ENCODE measurements at places on chromosomes 13 and 19.

DNA sequence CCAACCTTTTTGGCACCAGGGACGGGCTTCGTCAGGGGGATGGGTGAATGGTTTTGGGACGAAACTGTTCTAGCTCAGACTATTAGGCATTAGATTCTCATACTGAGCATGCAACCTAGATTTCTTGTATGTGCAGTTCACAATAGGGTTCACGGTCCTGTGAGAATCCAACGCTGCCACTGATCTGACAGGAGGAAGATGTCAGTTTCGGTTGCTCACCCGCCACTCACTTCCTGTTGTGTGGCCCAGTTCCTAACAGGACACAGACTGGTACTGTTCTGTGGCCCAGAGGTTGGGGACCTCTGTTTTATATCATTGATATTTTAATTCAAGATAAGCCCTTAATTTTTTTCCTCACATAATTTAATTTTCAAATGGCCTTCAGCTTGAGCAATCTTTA is 26.7 kb upstream of the TDRD3 start:
- no peak for DNase-seq

- DNase-seq = peak; percentile 33
Measured at GRCh38 chr19:13615890-13616289, 109.6 kb upstream of the CACNA1A start.

- DNase-seq = no peak
Measured at GRCh38 chr13:96824140-96824539, 170.1 kb downstream of the OXGR1 start.

GRCh38 chr13:26785838-26786630 is 25.4 kb upstream of the GPR12 start:
- peak; percentile 52 for DNase-seq

- DNase-seq = no peak
Measured at GRCh38 chr19:55112777-55113569, 4.5 kb downstream of the PPP1R12C start.

- DNase-seq = no peak
Measured at GRCh38 chr13:48138270-48138669, 43.4 kb upstream of the MED4 start.

GRCh38 chr19:46718157-46718933 is 1.4 kb upstream of the PRKD2 start:
- DNase-seq = peak; percentile 12

DNA sequence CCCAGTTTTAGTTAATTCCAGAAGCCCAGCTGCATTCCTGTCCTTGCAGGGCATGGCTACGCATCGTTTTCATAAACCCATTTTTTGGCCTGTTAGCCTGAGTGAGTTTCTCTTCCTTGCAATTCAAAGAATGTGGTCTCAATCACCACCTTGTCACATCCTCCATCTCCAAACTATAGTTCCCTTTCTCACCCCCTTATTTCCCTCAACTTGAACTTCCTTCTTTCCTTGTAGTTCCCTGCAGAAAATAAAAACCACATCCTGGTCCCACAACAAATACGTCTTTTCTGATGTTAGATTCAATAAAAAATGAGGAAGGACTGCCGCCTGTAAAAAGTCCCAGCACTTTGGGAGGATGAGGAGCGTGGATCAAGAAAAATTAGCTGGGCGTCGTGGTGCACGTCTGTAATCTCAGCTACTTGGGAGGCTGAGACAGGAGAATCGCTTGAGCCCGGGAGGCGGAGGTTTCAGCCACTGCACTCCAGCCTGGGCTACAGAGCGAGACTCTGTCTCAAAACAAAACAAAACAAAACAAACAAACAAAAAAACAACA is 13.2 kb downstream of the ADGRE3 start:
- DNase-seq = no peak

DNA sequence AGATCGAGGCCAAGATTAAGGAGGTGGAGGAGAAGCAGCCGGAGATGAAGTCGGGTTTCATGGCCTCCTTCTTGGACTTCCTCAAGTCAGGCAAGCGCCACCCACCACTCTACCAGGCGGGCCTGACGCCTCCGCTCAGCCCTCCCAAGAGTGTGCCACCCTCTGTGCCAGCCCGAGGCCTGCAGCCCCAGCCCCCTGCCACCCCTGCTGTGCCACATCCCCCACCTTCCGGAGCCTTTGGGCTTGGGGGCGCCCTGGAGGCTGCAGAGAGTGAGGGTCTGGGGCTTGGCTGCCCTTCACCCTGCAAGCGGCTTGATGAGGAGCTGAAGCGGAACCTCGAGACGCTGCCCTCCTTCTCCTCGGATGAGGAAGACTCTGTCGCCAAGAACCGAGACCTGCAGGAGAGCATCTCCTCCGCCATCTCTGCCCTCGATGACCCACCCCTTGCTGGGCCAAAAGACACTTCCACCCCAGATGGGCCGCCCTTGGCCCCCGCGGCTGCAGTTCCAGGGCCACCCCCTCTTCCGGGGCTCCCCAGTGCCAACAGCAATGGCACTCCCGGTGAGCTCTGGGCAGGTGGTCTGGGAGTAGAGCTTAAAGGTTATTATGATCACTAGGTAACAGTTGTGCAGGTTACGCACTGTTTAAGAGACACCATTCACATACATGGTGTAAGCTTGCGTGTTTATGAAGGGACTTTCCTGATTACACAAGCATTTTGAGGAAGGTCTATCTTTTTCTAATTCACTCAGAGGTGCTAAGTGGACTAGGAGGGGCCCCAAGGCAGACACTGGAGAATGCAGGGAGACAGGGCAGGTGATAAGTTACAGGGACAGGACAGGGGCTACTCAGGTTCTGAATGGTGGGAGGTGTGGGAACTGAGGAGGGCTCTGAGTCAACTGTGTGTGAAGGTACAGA is 8.7 kb downstream of the PRR12 start:
- DNase-seq = no peak

GRCh38 chr19:10214784-10215183 is 16.3 kb downstream of the S1PR2 start:
- DNase-seq = no peak

GRCh38 chr13:20369886-20370361 is 137.8 kb upstream of the GJB6 start:
- DNase-seq = no peak

DNA sequence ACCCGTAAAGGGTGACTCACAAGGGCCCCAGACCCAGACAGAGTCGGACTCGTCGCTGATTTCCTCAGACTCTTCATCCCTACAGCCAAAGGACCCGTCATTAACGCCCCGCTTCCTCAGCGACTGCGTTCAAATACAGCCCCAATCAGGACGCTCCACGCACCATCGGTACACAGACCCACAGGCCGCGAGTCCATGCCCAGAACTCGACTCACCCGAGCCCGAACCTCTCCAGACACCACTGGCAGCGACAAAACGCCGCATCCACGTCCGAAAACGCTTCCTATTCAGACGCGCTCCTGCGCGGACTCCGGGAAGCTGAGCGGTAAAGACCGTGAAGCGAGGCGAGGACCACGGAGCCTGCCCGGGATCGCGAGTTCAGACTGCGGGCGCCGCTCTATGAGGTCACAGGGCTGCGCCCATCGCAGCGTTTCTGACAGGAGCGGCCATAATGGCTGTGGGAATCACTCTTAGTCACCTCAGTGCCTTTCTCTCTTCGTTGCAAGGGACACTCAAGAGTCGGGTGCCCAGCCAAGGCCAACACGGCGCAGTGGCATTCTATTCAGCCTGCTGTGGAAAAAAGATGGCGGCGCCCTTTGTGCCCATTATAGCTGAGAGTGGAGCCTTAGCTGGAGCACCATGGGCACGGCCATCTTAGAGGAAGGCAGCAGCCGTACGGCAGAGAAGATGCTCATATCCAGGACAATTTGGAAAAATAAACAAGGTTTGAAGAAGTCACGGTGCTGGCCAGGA is at the start of gene ZNF614:
Gene ZNF614, minus strand, starts transcription at position 353 of the 753 bp plus-strand sequence. CDS start 2,634 bp downstream, outside the sequence.
- peak; percentile 94 for DNase-seq

GRCh38 chr19:722553-723101 is 13.9 kb downstream of the PALM start:
- DNase-seq = no peak

GRCh38 chr13:101576977-101577376 is 124.5 kb downstream of the ITGBL1 start:
- DNase-seq = peak; percentile 50

- no peak for DNase-seq
Measured at GRCh38 chr13:26708007-26708297, 52.6 kb downstream of the GPR12 start.

- no peak for DNase-seq
Measured at GRCh38 chr19:31666126-31666525, 316.9 kb upstream of the TSHZ3 start.

DNA sequence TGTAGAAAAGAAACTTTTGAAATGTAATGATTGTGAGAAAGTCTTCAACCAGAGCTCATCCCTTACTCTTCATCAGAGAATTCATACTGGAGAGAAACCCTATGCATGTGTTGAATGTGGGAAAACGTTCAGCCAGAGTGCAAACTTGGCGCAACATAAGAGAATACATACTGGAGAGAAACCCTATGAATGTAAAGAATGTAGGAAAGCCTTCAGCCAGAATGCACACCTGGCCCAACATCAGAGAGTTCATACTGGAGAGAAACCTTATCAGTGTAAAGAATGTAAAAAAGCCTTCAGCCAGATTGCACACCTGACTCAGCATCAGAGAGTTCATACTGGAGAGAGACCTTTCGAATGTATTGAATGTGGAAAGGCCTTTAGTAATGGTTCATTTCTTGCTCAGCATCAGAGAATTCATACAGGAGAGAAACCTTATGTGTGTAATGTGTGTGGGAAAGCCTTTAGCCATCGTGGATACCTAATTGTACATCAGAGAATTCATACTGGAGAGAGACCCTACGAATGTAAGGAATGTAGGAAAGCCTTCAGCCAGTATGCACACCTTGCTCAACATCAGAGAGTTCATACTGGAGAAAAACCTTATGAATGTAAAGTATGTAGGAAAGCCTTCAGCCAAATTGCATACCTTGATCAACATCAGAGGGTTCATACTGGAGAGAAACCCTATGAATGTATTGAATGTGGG is 19.3 kb downstream of the ZNF583 start:
- DNase-seq = no peak

GRCh38 chr19:4007836-4008539 is 452 bp downstream of the PIAS4 start:
- DNase-seq = peak; percentile 41

DNA sequence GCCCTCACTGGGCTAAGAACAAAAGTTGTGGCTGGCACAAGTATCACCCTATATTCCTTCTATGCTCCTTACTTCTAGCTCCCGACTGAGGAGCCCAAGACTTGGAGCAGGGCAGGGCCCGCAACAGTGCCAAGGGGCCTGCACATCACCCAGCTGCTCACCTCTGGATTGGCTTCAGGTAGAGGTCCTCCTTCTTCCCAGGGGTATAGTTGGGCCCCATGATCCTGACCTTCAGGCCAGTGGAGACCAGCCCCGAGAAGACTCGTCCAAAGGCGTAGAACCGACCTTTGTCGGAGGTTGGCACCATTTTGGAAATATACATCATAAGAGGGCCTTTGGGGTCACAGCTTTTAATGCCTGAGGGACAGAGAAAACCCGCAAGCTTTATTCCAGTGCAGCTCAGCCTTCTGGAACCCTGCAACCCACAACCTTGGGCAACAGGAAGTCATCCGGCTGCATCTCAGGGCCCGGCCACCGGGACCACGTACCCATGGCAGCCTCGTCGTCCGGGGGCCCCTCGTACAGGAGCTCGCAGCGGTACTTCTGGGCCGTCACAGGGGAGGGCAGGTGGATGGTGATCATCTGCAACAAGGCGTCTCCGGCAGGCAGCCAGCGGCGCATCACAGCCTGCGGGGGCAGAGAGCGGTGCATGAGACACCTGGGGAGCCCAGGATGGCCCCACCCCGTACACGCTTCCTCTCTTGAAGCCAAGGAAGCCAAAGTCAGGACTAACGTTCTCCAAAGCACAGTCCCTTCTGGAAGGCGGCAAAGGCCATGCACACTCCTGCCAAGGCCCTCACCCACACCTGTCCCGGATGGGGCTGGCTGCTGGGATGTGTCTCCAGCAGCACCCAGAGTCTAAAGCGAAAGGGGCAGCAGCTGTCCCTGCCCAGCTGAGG is 4.7 kb downstream of the EEF2 start:
- DNase-seq = no peak

DNA sequence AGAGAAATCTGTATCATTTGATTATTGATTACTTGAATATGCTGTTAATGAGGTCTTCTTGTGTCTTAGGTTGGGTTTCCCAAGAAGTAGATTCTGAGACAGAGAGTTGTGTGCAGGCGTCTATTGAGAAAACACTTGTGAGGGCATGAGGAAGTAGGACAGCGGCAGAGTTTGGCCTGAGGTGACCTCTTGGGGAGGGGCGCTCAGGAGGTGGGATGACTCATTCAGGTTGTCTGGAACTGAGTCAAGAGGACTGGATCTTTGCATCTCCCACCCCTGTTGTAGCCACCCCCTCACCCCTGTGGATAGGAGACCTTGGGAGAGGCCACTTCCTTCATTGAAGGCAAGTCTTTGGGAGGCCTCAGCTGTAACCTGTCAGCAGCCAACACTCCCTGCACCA is 35.2 kb upstream of the WDFY2 start:
- DNase-seq = no peak

GRCh38 chr19:13036366-13036976 is 41.2 kb downstream of the NFIX start:
- peak; percentile 94 for DNase-seq

DNA sequence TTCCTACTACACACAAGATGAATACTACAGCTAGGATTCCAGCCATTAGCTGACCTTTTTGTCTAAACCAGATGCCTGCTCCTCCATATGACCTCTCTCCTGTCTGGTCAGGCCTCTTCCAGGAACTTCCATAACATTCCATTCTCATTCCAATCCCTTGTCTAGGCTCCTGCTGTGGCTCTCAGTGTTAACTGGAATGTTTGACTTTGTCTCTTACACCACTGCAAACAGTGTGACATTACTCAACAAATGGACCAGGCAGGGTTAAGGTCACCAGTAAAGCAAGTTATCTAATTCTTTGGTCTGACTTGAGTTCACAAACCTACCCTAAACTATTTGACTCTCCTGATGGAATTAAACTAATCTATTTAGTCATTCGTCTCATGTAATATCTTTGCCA is 2.1 kb upstream of the GPC6 start:
- no peak for DNase-seq

DNA sequence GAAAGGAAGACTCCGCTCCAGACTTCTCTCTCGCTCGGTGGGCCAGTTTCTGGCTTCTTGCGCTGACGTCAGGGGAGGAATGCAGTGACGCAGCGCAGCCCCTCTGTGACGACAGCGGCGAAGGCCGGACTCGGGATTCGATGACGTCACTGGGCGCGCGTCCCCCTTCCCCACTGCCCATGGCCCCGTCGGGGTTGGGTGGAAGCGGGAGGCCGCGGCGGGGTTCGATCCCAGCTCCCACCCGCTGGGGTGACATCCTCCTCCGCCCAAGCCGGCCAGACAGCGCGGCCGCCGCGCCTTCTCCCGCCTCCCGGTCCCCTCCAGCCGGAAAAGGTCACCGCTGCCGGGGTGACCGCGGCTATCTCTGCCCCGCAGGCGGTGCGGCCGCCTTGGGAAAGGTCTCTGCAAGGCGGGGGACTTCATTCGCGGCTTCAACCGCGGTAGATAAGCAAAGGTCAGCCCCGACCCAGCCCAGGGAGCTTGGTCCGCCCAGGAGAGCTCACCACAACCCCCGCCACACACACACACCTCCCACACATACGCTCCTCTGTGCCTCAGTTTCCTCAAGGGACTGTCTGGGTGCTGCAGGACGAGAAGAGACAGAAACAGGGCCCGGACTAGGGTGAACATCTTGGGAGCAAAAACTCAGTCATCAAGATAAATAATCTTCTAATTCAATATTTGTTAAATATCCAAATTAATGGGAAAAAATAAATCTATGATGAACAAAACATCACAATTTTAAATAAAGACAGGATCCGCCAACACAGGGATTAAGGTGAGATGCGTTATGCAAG is 844 bp upstream of the RFX1 start:
- DNase-seq = peak; percentile 100
